ENCODE measurements at places on chromosomes 5 and 9. TPM values are rescaled to one million over a fixed set of nuclear protein-coding genes. Genes with fewer than 3 reads are reported as not detected.

GRCh38 chr5:84184857-84185256, 199.8 kb downstream of the EDIL3 start:
- H3K4me3 ChIP-seq: no peak overlapping the region
- no peaks in the 10 kb centered on the region for H3K36me3 ChIP-seq
- no peaks in the 10 kb centered on the region for H3K27me3 ChIP-seq
- no peak for DNase-seq
- no peaks in the 10 kb centered on the region for H3K4me1 ChIP-seq
- no peak overlapping the region for H3K27ac ChIP-seq

GRCh38 chr5:141870228-141870627, 8.0 kb downstream of the PCDH1 start:
- H3K4me3 ChIP-seq: no peak overlapping the region
- peaks cover 29% of the 10 kb centered on the region for H3K27me3 ChIP-seq
- H3K36me3 ChIP-seq: no peaks in the 10 kb centered on the region
- DNase-seq: peak; percentile 65
- H3K4me1 ChIP-seq: no peaks in the 10 kb centered on the region

DNA sequence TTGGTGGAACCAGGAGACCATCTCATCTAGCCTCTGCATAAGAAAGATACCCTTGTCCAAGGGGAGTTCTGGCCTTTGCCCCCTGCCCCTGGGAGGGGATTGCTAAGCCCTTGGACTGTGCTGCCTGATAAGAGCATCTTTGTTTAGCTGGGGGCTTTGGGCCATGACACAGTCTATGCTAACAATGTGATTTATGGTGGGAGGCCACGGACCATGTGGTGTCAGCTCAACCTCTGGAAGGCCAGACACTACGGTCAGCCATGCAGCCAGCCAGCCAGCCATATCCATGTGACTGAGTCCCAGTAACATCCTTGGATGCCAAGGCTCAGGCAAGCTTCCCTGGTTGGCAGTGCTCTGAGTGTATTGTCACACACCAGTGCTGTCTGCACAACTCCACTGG, 244.4 kb downstream of the FSTL4 start:
- no peak overlapping the region for H3K4me3 ChIP-seq
- no peak for DNase-seq
- H3K36me3 ChIP-seq: no peaks in the 10 kb centered on the region
- no peaks in the 10 kb centered on the region for H3K4me1 ChIP-seq
- H3K27me3 ChIP-seq: no peaks in the 10 kb centered on the region

Gene PCDHB5
- total RNA-seq: 1.6 TPM

- no peaks in the 10 kb centered on the region for H3K36me3 ChIP-seq
- H3K4me3 ChIP-seq: no peak overlapping the region
- no peak for DNase-seq
- H3K27me3 ChIP-seq: no peaks in the 10 kb centered on the region
Measured at GRCh38 chr5:142667831-142668230, 18.1 kb downstream of the FGF1 start.

GRCh38 chr5:56729488-56729887, 85.9 kb upstream of the MAP3K1 start:
- peaks cover 23% of the 10 kb centered on the region for H3K4me1 ChIP-seq
- no peak for DNase-seq
- H3K27me3 ChIP-seq: no peaks in the 10 kb centered on the region
- no peak overlapping the region for H3K27ac ChIP-seq
- H3K4me3 ChIP-seq: no peak overlapping the region
- no peaks in the 10 kb centered on the region for H3K36me3 ChIP-seq

DNA sequence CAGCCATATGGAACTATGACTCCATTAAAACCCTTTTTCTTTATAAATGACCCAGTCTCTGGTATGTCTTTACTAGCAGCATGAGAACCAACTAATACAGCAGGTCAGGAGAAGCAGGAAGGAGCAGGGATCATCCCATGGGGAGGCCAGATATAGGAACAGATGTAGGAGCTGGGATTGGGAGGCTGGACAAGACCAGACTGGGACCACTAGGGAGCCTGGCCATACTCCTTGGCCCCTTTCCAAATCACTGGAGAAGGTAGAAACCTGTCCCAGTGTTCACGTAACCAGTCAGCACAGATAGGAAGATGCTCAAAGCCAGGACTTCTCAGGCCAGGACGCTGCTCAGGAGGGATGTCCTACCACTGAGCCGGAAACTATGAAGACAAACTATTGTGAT, 95.5 kb downstream of the LMX1B start:
- H3K27me3 ChIP-seq: peaks cover 22% of the 10 kb centered on the region
- no peak for DNase-seq
- H3K27ac ChIP-seq: no peak overlapping the region
- no peak overlapping the region for H3K4me3 ChIP-seq

DNA sequence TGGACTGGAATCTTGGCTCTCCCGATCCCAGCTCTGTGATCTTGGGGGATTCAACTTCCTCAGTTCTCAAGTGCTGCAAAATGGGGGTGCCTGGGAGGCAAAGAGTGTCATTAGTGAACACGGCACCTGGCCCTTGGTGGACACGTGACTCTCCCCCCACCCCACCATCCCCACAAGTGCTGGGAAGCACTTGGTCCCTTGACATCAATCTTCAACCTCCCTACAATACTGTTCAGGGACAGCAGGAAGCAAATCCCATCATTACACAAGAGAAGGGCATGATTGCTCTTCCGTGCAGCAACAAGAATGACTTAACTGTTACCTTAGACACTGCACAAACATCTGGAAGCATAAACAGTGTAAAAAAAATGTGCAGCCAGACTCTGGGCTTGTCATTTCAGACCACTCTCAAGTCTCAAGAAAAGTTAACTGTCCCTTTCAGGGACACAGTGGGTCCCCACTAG, 61.4 kb downstream of the PSMB7 start:
- H3K27me3 ChIP-seq: no peaks in the 10 kb centered on the region
- peaks cover 30% of the 10 kb centered on the region for H3K4me1 ChIP-seq
- H3K27ac ChIP-seq: peak overlapping the region; percentile 4
- DNase-seq: peak; percentile 29
- no peak overlapping the region for H3K4me3 ChIP-seq

Gene FXN
- total RNA-seq: 14.6 TPM

DNA sequence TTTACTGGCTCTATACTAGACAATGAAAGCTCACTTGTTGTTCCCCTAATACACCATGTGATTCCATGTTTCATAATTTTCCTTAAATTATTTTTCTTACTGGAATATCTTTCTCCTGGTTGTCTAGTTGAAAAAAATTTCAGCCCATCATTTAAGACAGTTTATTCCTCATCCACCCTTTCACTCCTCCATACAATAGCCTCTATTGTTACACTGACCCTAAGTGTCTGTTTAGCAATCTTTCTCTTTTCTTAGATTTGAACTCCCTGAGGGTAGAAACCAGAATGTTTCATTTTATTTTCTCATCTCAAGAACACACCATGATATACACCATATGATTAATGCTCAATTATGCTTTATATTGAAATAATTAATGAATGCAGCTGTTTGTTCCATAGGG, 413.4 kb upstream of the ITGA1 start:
- no peak for DNase-seq
- no peak overlapping the region for H3K27ac ChIP-seq
- H3K4me3 ChIP-seq: no peak overlapping the region
- H3K27me3 ChIP-seq: no peaks in the 10 kb centered on the region
- no peaks in the 10 kb centered on the region for H3K4me1 ChIP-seq

DNA sequence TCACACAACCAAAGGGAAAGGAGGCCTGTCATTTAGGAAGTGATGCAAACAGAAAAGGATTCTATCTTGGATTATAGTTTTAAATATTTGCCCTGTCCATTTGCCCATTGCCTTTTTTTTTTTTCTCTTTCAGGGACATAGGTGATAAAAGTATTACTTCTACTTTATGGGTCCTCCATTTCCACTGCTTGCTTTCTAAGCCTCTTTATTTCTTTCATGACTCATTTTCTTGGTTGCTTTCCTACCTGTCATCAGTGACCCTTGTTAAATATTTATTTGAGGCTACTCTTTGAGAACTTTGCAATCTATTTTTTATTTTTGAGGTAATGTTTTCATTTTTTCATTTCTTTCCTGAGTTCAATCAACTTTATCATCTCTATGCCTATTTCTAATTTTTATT, 522.9 kb upstream of the ARRDC3 start:
- no peaks in the 10 kb centered on the region for H3K36me3 ChIP-seq
- H3K4me3 ChIP-seq: no peak overlapping the region
- H3K4me1 ChIP-seq: no peaks in the 10 kb centered on the region
- H3K27me3 ChIP-seq: no peaks in the 10 kb centered on the region

DNA sequence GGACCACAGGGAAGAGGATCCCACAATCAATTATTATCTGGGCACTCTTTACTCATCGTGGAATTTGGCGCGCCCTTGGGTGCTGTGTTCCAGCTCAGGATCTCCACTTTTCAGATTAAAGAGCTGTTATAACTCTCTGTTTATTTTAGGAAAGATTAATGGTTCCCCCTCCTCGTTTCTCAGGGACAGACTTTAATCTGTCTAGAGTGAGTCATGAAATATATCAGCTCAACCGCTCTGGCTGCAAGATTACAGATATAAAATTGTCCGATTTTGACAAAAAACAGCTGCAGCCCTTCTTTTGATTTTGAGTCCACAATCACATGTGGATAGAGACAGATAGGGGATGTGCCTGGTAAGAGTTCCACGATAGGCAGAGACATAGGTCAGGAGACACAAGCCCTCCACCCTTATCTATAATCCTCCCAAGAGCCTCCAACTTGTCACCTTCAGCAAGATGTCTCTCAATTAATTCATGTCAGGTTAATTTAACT, 77.6 kb upstream of the ANKRD55 start:
- no peak for DNase-seq
- H3K36me3 ChIP-seq: no peaks in the 10 kb centered on the region
- no peak overlapping the region for H3K4me3 ChIP-seq

Gene ZNF354C
- total RNA-seq: 5.6 TPM

Gene ANKRD31
- 0.25 TPM for total RNA-seq

Gene MACIR
- total RNA-seq: 3.3 TPM

Gene GZMA
- 22.0 TPM for total RNA-seq

Gene EDIL3
- total RNA-seq: 0.61 TPM

Gene RASEF
- total RNA-seq: 0.72 TPM

- no peak for DNase-seq
- H3K4me1 ChIP-seq: peaks cover 6% of the 10 kb centered on the region
- peaks cover 13% of the 10 kb centered on the region for H3K27me3 ChIP-seq
- H3K27ac ChIP-seq: peak overlapping the region; percentile 9
- no peaks in the 10 kb centered on the region for H3K36me3 ChIP-seq
Measured at GRCh38 chr5:36740259-36740898, 134.0 kb downstream of the SLC1A3 start.

GRCh38 chr5:139364466-139364865, 18.6 kb downstream of the SLC23A1 start:
- H3K4me1 ChIP-seq: no peaks in the 10 kb centered on the region
- H3K27me3 ChIP-seq: no peaks in the 10 kb centered on the region
- H3K4me3 ChIP-seq: no peak overlapping the region
- no peak overlapping the region for H3K27ac ChIP-seq
- no peak for DNase-seq

DNA sequence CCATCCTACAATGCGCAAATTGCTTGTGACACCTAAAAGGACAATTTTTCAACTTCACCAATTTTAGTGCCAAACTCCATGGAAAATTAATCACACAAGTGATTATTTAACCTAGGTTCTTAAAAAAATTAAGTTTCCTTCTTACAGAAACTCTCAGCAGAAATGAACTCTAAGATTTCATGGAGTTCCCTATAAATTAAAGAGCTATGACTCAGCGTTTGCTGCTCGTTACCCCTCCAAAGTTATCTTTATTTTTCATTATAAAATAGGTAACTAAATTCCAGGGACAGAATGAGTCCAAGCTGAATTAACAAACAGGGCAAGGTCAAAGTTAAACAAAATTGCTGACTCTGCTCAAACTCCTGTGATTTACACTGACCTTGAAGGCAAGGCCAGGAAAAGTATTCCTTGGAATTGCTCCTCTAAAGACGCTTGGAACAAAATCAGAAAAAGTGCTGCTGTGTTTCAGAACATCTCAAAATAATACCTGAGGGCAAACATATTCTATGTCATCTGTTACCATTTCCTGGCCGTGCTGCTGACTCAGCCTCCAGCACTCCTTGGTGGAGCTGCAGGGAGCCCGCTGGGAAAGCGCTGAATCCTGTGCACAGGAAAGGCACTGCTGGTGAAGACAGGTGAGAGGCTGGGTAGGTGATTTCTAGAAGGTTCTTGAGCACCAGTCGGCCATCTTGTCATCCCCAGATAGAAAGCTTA, 2.5 kb upstream of the CMBL start:
- DNase-seq: no peak
- H3K36me3 ChIP-seq: no peaks in the 10 kb centered on the region
- H3K27ac ChIP-seq: no peak overlapping the region
- no peak overlapping the region for H3K4me3 ChIP-seq

GRCh38 chr9:81456431-81457006, 232.8 kb downstream of the TLE1 start:
- no peak overlapping the region for H3K4me3 ChIP-seq
- no peaks in the 10 kb centered on the region for H3K4me1 ChIP-seq
- H3K27me3 ChIP-seq: no peaks in the 10 kb centered on the region
- no peaks in the 10 kb centered on the region for H3K36me3 ChIP-seq
- no peak for DNase-seq

GRCh38 chr5:143488381-143488780, 84.9 kb upstream of the NR3C1 start:
- H3K4me3 ChIP-seq: no peak overlapping the region
- H3K27me3 ChIP-seq: no peaks in the 10 kb centered on the region
- H3K36me3 ChIP-seq: no peaks in the 10 kb centered on the region

- DNase-seq: no peak
- no peak overlapping the region for H3K4me3 ChIP-seq
- H3K36me3 ChIP-seq: no peaks in the 10 kb centered on the region
- H3K27me3 ChIP-seq: no peaks in the 10 kb centered on the region
Measured at GRCh38 chr5:56328753-56329560, 95.8 kb upstream of the ANKRD55 start.
